Stimulated activated CD4-positive, alpha-beta T cell treated with anti-CD3 and anti-CD28 coated beads, TNF-alpha, amount 100 ng/mL, for 48 hours (primary cell): ENCODE measurements at places on chromosomes 12 and 14.

DNA sequence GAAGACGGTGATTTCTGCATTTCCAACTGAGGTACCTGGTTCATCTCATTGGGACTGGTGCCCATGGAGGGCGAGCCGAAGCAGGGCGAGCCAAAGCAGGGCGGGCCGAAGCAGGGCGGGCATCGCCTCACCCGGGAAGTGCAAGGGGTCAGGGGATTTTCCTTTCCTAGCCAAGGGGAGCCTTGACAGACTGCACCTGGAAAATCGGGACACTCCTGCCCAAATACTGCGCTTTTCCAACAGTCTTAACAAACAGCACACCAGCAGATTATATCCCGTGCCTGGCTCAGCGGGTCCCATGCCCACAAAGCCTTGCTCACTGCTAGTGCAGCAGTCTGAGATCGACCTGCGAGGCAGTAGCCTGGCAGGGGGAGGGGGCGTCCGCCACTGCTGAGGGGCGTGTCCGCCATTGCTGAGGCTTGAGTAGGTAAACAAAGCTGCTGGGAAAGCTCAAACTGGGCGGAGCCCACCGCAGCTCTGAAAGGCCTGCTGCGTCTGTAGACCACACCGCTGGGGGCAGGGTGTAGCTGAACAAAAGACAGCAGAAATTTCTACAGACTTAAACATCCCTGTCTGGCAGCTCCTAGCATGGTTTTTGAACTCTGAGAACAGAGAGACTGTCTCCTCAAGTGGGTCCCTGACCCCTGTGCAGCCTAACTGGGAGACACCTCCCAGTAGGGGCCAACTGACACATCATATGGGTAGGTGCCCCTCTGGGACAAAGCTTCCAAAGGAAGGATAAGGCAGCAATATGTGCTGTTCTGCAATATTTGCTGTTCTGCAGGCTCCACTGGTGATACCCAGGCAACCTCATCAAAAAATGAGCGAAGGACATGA is 77.2 kb downstream of the BAZ1A start:
- DNase-seq = no peak

GRCh38 chr14:48584031-48584430 is 908.6 kb upstream of the MDGA2 start:
- DNase-seq = no peak

DNA sequence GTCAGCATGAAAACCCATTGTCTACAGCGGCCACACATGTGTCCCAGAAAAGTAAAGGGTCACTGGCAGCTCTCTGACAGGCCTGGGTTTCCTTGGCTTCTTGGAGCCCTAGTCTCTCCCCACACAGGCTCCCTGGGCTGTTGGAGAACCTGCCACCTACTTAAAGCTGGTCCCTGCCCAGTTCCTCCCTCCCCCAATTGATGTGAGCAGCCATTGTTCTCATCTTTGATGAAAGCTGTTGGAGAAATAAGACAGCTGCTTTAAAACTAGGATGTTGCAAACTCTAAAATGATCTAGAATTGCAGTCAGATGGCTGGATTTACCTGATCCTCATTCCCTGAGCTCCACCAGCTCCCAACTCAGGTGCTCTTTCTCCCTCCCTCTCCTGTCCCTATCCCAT is 4.8 kb upstream of the PLEKHH1 start:
- no peak for DNase-seq

DNA sequence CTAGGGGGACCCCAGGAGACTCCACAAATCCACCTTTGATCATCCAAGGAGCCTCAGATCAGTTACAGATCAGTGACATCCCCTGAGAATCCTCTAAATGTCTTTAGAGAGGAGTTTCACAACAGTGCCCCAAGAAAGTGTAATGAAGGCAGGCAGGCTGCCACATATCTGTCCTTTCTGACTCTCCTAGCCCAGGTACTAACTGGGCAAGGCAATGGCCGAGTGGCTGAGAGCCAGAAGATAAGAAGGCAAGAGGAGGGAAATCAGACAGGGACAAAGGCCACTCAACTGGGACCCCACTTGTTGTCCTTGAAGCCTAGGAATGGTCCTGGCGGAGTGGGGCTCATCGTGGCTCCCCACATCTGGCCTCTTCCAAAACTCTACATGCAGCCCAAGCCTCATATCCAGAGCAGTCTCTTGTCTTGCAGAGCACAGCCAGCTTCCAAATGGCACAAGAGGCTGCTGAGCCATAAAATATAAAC is 11.6 kb downstream of the ACTN1 start:
- no peak for DNase-seq

- no peak for DNase-seq
Measured at GRCh38 chr12:93177208-93178153, 200.2 kb upstream of the NUDT4 start.

GRCh38 chr14:33499687-33500086 is 451.2 kb downstream of the EGLN3 start:
- DNase-seq = no peak

DNA sequence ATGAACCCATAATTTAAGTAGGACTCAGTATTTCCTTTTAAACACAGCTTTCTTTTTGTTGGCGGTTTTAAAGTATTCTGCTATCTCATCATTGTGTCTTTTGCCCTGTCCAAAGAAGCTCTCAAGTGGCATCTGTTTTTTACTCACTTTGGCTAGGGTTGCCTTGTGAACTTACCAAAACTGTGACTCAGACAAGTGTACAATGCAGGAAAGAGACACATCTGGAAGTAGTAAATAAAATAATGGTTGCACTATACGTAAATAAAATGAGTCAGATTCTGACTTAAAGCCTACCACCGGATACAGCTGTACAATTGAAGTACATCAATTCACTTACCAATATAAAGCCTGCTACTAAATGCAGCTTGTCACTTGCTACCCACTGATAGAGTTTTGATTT is 619.2 kb upstream of the LRFN5 start:
- no peak for DNase-seq

GRCh38 chr12:81468206-81468605 is 290.9 kb downstream of the PPFIA2 start:
- no peak for DNase-seq

DNA sequence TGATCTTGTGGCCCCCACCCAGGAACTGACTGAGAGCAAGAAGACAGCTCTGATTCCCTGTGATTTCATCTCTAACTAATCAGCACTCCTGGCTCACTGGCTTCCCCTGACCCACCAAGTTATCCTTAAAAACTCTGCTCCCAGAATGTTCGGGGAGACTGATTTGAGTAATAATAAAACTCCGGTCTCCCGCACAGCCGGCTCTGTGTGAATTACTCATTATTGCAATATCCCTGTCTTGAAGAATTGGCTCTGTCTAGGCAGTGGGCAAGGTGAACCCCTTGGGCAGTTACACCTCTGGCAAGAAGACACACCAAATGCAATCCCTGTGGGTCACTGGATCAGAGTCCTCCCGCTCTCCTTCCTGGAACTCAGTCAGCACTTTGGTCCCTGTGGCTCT is 21.3 kb downstream of the SLC7A7 start:
- no peak for DNase-seq

GRCh38 chr12:2247596-2247995 is 194.8 kb downstream of the CACNA1C start:
- no peak for DNase-seq

- DNase-seq = no peak
Measured at GRCh38 chr14:75047506-75047905, 3.8 kb downstream of the MLH3 start.

- DNase-seq = no peak
Measured at GRCh38 chr14:104698688-104699425, 9.4 kb downstream of the INF2 start.

GRCh38 chr12:66915306-66915904 is 236.5 kb upstream of the GRIP1 start:
- DNase-seq = no peak

DNA sequence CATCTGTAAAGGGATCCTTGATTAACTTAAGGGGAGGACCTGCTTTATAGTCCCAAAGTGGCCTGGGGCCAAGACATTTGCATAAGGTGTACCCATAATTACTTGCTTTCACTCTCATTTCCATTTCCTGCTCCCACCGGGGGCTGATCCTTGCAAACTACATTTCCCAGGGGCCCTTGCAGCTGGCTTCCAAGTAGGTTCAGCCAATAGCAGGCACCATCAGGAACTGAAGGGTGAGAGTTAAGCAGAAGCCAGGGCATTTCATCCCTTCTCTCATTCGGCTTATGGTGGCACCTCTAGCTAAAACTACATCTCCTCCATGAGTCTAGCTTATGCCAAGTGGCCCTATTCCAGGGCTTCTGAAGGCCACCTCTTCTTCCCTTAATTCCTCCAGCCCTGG is 88.8 kb downstream of the CCDC60 start:
- no peak for DNase-seq
